Pancreas (tissue), 10 donors: ENCODE measurements at places on chromosomes 3 and 15. TPM values are rescaled to one million over a fixed set of nuclear protein-coding genes. Genes with fewer than 3 reads are reported as not detected.

The APOD gene
- total RNA-seq: 35.5 TPM

DNA sequence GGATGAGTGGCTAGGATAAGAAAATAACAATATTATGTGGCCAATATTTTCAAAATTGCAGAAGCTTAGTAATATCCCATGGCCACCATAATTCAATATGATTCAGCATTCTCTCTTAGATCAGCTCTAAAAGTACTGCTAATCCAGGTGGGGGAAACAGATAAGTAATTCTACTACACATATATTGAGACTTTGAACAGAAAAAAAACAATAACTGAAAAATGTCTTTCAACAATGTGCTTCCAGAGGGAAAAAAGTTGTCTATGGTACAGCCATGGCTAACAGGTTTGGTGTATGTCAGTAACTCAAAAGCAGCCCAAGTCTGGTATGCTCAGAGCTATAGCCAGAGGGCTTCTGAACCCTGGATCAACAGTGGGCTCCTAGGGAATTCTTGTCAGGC lies 42.4 kb upstream of the PPIB start:
- DNase-seq: no peak

GRCh38 chr3:60220768-60221167 lies 1030.5 kb downstream of the FHIT start:
- no peak for DNase-seq

- no peak for DNase-seq
Measured at GRCh38 chr3:17672506-17672905, 69.9 kb downstream of the TBC1D5 start.
